ENCODE measurements at places on chromosomes 2 and 18.

GRCh38 chr2:103527278-103527677 is 765.4 kb downstream of the TMEM182 start:
- no peak for DNase-seq

DNA sequence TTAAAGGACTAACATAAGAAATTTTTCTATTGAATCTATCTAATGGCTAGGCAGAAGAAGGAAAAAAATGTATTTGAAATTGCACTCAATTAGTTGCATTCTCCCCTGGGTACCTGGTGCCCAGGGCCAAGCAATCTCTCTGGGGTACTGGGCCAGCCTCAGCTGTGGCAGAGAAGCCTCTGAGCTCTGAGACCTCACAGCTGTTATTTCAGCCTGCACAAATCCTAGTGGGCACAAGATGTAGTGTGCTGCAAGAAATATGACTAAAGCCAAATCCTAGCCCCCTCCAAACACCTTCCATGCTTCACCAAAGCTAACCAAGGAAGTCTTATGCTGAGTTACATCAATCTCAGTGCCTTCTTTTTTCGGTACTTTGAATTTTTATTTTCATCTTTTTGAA is 478.4 kb downstream of the STK39 start:
- no peak for DNase-seq

DNA sequence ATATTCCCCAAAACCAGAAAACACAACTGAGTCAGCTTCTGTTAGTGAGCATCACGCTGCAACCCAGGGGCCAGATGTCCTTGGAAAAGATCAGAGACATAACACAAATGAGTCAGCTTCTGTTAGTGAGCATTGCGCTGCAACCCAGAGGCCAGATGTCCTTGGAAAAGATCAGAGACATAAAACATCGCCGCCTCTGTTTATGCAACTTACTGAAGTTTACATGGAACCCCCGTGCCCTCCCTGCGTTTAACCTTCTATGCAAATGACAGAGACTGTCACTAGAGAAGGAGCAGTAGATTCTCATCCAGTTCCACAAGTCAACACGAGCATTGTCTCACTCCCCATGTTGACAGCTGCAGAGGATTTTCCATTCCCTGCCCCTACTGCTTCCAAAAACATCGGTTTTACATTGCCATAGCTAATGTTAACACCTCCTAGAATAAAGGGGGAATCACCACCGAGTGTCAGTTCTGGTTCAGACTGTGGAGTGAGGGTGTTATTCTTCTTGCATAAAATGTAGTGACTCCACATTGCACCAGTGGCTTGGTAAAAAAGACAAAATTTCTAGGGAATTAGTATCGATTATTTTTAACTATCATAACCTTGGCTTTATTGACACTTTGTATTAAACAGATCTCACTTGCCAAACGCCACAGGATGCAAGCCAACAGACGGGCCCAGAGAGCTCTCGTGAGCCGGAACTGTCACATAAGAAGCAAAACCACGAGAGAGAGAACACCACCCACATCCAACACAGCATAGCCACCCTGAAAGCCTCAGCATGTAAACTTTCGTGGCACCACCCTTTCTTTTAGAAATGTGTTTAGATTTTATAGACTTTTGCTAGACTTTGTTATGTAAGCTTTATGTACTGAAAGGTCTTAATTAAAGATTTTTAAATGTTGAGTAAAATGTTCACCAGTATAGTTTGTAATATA is 87.7 kb downstream of the SH3YL1 start:
- peak; percentile 32 for DNase-seq

DNA sequence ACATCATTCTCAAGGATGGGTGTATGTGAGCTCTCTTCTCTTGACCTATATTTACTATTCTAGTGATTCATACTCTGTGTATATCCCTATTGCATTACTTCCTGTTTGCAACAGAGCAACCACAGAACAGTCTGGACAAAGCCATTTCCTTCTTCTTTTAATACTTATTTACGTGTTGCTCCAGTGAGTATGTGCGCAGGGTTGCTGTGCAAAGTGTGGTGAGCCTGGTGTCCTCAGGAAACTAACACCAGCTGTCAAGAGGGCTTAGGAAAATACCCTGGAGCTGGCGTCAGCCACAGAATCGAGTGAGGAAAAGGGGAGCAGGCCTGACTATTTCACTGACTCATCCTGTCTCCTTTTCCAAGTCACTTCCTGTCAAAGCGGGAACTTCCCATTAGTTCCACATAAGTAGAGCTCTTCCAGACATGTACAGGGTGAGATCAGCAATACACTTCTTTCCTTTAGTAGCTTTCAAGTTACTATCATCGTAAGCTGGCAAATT is 214.1 kb upstream of the COPS8 start:
- peak; percentile 97 for DNase-seq

GRCh38 chr2:183349091-183349490 is 224.8 kb downstream of the NUP35 start:
- DNase-seq, result peak; percentile 4

- DNase-seq, result no peak
Observed at GRCh38 chr2:178976351-178976750, 73.6 kb downstream of the CCDC141 start.

DNA sequence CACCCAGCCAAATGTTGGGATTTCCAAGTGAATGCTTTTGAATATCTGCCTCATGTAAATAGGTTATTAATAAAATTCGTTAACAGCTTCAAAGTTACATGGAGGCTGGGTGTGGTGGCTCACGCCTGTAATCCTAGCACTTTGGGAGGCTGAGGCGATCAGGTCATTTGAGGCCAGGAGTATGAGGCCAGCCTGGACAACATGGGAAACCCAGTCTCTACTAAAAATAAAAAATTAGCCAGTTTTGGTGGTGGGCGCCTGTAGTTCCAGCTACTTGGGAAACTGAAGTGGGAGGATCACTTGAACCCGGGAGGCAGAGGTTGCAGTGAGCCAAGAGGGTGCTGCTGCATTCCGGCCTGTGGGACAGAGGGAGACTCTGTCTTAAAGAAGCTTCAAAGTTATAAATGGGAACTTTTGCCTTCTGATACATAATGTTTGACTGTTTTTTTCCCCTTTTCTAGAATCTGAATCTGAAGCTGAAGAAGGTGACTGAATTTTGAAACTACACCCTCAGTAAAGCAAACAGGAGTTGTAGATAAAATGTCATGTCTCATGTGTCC is 10.1 kb downstream of the BZW1 start:
- DNase-seq, result no peak

DNA sequence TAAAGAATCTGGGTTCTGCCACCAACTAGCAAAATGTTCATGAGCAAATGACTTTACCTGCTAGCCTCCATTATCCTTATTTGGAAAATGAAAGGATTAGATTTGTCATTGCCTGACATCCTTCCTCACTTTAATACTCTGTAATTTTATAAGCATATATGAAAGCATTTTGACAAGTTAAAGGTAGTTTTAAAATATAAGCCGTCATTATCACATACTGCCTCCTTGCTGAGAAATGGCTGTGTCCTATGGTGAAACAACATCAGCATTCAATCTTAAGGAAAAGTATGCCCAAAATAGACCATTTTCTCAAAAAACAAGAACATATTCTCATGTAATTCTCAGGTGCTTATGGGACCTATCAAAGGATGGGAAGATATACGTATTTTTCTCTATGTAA is 461.2 kb downstream of the SUCLG1 start:
- no peak for DNase-seq

GRCh38 chr2:59181347-59181746 is 940.2 kb upstream of the FANCL start:
- no peak for DNase-seq

DNA sequence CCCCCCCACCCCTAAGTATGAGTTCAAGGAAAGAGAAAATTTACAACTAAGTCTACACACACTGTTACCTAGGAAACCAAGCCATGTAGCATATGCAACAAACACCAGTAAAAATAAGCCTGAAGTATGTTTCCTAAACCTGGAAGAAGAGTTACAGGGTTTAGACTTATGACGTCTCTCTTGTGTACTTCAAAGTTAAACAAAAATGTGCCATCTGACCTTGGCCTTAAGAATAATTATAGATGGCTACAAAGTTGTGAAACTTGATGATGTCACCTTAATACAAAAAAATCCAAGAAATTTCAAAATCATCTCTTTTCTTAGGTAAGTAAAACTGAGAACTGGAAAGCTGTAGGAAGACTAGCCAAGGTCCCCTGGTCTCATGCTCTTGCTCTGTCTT is 297.6 kb upstream of the NRXN1 start:
- no peak for DNase-seq
